ENCODE measurements at places on chromosomes 16 and 17.

DNA sequence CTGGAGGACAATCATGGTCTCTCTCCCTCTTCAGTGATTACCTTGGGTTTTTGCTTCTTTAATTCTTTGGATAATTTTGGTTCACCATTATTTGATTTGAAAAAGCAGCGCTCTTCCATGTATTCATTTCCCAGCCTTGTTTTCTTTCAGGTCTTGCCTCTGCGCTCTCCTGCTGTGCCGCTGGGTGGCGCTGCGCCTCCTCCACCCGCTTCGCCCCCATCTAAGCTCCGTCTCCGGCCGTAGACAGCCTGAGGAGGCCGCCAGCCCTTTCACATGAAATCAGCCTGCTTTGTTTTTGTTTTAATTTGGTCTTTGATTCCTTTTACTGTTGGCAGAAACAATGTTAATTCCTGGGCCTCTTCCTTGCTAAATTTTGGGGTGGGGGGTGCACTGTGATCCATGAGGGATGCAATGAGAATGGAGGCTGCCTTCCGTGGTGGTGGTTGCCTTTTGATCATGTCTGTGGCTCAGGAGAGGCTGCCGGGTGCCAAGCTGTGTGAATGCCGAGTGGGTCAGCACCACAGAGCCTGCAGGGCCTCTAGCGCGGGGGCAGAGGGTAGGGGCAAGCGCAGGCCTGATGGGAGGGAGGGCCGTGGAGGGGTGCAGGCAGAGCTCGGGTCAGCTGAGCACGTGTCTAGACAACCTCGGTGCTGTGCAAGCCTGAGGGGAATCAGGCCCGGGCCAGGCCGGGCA lies 64.1 kb downstream of the PLD6 start:
- DNase-seq: peak; percentile 29

- DNase-seq: peak; percentile 25
Observed at GRCh38 chr16:85612801-85613603, at the start of gene GSE1. Gene GSE1, plus strand, starts transcription at chr16:85613322. Its CDS starts 70 bp downstream, at chr16:85613392.

- DNase-seq: no peak
Observed at GRCh38 chr16:70715860-70716357, 30.1 kb upstream of the MTSS2 start.

GRCh38 chr17:28741358-28742349 lies 2.2 kb upstream of the TRAF4 start:
- no peak for DNase-seq

DNA sequence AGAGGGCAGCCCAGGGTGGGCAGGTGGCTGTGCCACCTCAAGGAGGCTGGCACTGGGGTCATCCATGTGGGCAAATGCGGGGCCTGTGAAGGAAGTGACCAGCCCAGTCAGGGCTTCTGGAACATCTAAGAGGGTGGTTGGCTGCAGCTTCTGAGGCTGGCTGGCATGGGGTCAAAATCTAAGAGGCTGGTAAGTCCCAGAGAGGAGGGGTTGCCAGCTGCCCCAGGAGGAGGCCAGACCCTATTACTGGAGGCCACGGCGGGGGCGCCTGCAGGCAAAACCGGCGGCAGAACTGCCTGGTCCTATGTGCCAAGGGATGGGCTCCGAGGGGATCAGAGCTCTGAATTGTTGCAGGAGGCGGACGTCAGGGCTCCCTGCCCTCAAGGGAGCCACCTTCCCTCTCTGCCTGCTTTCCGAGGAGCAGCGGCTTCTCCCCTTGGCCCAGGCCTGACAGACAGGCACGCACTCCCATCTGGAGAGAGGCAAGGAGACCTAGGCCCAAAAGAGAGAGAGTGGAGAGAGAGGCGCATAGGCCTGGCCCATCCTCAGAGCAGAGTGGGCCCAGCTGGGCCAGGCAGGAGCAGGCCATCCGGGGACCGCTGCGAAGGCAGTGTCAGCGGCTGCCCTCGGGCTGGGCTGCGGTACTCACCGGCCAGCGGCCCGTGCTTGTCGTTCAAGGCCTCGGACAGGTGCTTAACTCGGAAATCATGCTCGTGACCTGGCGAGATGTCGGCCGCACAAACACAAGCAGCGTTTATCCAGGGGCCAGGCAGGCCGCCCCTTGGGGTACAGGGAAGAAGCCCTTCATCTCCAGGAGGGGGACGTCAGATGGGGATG lies 10.9 kb downstream of the ZACN start:
- no peak for DNase-seq

GRCh38 chr16:54284319-54284930 lies 2.2 kb downstream of the IRX3 start:
- DNase-seq: no peak

DNA sequence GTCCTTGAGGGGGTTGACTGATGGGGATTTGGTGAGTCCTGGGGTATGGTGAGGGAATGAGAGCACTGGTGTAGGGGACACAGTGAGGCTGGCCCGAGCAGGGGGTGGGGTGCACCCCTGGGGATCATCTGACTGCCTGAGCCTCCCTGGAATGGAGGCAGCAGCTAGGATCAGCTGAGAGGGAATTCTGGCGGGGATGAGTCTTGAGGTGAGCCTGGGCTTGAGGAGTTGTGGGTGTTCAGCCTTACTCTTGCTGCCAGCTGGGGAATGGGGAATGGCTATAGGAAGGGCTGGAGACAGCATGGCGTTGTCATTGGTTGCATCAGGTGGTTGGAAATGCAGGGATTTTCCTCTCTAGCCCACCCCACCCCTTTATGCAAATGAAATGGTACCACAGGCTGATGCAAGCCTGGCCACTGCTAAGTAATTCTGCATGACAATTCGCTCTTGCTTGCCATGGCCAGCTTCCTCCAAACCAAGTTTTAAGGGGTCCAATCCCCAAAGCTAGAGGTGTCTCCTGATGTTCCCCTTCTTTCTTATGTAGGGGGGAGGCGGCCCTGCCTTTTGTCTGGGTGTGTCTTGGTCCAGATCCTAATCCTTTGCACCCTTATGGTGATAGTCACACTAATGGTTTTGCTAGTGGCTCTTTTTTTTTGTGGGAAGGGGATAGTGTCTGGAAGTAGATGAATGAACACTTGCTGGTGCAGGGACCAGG lies 7.5 kb downstream of the NFE2L1 start:
- DNase-seq: no peak

DNA sequence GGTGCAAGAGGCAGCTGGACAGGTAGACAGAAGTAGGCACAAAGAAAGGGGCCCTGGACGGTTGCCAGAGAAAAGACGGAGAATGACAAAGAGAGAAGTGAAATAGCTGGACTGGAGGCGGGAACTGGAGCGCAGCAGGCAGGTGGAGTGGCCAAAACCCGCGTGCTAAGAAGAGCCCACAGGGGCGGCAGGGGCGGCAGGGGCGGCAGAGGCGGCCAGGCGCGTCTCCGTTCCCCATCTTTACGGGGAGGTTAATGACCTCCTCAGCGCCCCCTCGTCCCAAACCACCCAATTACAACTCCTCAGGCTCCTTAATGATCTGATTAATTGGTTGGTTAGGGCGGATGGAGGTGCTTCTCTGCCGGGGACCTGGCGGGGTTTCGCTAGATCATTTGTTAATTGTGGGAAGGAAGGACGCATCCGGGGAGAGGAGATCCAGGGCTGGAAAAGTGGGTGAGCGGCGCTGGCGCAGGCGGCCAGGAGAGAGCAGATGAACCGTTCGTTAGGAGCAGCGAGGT lies 15.4 kb upstream of the HOXB9 start:
- DNase-seq: no peak

DNA sequence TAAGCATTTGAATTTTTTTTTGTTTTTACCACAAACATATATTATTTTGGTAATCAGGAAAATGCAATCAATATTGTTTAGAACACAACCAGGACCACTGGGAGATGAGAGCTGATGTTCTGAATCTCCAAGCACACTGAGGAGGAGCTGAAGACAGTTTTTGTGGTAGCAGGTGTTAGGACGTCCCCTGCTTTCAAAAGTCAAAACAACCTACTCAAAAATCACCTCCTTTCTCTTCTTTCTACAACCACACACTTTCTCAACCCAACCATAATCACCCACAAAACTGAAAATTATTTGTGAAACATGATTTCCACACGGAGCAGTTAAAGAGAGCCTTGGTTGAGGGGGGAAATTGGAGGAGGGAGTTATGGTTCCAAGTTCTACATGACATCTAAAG lies 26.7 kb upstream of the CFAP20 start:
- DNase-seq: no peak

GRCh38 chr17:7915179-7915610 lies 894 bp downstream of the RNF227 start:
- DNase-seq: no peak

GRCh38 chr17:64270885-64271284 lies 7.8 kb upstream of the TEX2 start:
- DNase-seq: no peak

- DNase-seq: no peak
Observed at GRCh38 chr17:7845359-7846062, 9.4 kb upstream of the TMEM88 start.

DNA sequence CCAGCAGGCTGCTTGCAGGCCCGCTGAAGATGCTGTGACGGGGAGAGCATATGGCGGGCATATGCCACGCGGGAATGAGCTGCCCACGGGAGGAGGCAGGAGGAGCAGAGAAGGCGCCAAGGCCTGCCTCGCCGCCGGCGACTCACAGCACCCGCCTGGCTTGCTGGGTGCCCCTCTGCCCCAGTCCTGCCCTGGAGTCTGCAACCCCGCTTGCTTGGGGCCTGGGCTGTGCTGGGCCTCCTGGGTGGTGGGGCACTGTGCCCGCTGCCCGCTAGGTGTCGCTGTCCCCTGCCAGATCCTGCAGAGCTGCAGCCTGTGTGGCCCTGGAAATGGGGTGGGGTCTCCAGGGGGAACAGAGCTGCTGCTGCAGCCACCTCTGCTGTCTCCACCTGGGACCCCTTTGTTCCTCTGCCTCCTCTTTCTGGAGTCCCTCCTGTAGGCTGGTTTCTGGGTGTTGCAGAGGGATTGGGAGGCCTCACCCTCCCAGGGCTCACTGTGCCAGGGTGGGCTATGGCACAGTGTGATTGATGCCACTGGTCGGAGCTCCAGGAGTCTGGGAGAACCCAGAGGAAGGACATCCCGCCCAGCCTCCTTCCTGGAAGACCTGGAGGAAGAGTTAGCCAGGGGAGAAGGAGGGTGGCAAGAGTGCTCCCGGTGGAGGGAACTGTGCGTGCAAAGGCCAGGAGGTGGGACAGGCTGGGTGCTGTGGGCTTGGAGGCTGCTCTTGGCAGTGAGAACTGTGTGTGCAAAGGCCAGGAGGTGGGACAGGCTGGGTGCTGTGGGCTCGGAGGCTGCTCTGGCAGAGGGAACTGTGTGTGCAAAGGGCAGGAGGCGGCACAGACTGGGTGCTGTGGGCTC lies 141.0 kb upstream of the CIBAR2 start:
- peak; percentile 34 for DNase-seq

DNA sequence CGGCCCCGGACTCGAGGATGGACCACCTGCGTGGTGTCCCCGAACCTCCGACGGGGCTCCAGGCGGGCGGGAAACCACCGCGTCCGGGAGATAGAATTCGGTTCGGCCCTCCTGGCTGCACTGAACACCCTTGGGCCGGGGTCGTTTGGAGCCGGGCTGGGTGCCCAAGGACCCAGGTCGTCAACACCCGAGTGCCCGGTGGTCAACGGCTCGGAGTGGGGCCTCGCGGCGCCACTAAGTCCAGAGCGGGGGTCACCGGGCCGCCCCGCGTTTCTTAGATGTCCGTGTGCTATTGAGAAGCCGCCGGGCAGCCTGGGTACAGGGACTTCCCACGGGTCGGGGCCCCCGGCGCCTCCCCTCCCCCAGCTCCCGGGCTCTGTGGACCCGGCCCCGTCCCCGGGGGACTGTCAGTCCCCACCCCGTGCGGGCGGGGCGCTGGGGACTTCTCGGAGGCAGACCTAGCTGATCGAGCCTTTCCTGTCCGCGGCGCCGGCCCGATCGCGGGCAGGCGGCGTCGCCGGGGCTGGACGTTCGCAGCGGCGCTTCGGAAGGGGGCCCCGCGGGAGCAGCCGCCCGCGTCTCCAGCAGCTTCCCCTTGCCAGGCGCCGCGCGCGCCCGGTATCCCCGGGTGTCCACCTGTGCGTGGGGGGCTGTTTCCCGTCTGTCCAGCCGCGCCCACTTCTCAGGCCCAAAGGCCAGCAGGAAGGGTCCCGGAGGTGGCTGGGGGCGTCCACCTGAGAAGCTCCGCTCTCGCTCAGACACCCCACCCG lies 655 bp upstream of the NPTX1 start:
- no peak for DNase-seq

- no peak for DNase-seq
Observed at GRCh38 chr17:50604513-50604912, 30.2 kb upstream of the ABCC3 start.

DNA sequence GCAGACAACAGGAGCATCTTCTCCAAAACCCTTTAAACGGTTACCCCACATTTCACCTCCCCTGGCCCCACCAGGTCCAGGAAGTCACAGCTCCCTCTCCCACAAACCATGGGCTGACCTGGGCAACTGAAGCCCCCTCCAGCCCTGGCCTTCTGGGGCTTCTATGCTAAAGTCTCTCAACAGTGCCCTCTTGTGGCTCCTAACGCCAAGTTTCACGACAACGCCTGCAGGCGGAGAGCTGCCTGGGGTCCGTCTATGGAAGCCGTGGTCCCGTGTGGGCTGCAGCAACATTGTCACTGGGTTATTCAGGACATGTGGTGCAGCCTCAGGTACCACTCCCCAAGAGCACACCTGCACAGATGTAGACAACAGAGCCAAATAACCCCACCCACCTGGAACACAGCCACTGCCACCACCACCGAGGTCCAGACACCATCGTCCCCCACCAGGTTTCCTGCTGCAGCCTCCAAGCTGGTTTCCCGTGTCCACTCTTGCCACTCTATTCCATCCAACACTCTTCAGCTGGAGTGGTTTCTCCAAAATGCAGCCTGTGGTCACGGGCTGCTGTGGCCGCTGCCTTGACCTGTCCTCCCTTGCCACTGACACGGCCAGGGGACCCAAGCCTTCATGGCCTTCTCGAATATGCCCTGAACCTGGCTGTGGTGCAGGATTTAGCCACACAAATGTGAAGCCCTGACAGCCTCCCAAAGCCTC lies 19.1 kb downstream of the C16orf95 start:
- no peak for DNase-seq

DNA sequence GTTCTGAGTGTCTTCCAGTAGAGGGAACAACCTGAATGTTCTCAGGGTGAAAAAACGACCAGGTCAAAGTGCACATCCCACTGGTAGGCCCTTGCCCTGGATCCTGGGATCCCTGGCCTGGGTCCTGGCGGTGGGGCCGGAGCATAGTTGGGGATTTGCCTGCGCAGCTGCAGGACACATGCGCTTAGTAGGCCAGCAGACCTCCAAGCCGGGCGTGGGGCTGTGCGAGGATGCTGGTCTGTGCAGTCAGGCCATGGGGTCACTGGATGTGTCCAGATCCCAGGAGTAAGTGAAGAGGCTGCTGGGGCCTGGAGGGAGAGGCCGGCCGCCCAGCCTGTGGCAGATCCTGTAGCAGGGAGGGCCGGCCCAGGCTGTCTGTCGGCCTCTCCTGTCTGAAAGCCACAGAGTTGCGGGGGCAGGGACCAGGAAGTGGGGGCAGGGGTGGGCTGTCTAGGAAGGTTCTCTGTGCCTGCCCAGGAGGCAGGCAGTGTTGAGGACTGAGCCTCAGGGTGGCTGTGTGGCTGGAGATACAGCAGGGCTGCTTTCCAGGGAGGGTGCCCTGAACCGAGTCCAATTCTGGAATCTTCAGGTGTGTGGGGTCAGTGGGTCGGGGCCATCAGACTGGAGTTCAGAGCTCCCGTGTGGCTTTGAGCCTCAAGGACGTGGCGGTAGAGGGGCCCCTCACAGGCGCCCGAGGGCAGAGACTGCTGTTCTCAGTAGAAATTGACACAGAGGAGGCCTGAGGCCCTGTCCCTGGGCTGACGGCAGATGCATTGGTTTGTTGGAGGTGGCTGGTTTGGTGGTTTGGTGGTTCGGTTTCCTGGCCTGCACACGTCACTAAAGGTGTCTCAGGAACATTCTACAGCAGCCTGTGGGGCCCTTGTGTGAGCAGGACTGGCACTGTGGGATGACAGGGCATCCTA lies 17.2 kb upstream of the NUDT16L1 start:
- DNase-seq: peak; percentile 54

- DNase-seq: no peak
Observed at GRCh38 chr16:49466529-49466831, 92.9 kb downstream of the C16orf78 start.
